GM12892 (cell line): ENCODE measurements at places on chromosomes 12 and 14.

- DNase-seq: no peak
Measured at GRCh38 chr14:75627406-75627805, 33.3 kb downstream of the ERG28 start.

DNA sequence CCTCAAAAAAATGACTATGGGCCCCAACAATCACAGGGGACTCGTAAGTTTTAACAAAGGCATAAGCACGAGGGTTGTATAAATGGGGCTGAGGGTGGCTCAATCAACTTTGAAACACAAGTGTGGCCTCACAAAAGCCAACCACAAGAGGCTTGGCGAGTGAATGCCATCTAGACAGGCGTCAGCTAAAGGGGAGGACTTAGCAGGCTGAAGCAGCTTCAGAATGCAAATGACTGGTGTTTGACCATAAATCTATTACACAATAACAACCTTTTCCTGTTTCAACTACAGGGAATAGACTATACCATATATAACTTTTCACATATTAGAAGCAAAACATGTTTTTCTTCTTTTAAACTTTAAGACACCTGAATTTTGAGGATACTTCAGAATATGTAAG, 777.9 kb downstream of the FSCB start:
- DNase-seq: no peak

DNA sequence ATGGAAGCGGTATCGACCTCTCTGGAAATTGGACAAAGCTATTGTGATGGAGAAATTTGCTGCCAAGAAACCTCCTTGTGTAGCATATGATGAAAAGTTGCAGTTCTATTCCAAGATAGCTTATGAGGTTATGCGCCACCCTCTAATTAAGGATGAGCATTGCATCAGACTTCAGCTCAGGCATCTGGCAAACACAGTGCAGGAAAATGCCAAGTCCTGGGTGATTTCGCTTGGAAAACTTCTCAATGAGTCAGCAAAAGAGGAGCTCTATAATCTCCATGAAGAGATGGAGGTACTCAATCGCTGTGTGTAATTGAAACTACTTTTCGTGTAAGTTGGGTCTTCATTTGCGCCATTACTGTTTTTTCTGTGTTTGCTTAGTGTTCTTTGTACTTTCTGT, 51.2 kb downstream of the DNAH10 start:
- no peak for DNase-seq

- no peak for DNase-seq
Measured at GRCh38 chr14:61489932-61490331, 168.6 kb downstream of the PRKCH start.

- no peak for DNase-seq
Measured at GRCh38 chr14:68780358-68781160, 12.3 kb downstream of the ZFP36L1 start.

DNA sequence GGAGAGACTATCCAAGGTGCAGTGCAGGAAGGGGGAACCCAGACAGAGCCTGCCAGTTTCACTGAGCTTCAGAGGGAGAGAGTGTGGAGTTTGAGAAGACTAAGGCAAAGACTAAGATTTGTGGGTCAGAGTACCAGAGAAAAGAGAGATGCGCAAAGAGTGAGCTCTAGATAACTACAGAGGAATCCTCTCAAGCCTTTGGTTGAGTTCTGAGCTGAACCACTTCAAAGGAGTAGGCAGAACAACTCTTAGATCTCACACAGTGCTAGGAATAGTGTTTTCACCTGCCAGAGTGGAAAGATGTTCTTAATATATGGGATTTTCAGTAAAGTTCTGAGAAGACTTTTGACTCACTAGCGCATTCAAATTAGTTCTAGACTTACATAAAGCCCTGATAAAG, 10.7 kb upstream of the M6PR start:
- DNase-seq: no peak

DNA sequence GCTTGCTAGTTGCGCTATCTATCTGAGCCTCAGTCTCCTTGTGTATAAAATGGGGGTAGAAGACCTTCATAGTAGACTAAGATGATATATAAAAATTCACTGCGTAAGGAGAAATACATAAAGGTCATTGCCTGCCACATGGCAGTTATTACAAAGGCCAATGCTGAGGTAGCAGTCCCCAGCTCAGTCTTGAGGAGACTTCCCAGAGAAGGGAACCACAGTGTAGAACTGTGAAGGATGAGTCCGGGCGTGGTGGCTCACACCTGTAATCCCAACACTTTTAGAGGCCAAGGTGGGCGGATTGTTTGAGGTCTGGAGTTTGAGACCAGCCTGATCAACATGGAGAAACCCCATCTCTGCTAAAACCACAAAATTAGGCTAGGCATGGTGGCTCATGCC, 17.1 kb upstream of the SP7 start:
- no peak for DNase-seq

- DNase-seq: no peak
Measured at GRCh38 chr14:60756847-60757246, 22.3 kb downstream of the MNAT1 start.

DNA sequence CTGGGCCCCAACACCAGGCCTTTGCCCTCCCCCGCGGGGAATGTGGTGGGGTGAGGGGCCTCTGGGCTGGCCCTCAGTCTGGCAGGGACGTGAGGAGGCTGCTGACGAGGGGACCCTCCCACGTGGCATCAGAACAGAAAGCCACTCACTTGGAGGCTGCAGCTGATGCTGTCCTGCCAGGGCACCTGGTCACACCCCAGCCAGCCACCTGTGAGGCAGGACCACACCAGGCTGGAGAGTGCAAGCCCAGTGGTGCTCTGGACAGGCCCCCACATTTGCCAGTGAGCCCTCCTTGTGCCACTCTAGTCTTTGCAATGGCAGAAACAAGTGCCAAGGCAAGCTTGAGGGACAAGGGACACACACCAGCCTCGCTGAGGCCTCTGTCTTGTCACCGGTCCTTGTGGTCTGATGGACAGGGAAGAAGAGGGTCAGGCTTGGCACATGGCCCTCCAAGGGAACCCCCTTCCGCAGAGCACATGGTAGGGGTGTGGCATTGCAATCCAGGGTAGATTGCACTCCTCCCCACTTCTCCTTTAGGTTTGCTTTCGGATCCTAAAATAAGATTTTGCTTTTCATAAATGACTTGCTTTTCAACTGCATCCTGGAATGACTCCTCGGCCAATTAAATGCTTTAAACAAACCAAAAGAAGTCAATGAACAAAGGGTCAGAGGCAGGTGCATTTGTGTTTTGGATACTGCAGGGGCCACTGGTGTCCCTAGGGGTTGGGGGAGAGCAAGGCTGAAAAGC, 53.7 kb downstream of the CCDC88C start:
- peak; percentile 80 for DNase-seq

- DNase-seq: no peak
Measured at GRCh38 chr12:27703720-27704452, 6.7 kb upstream of the MRPS35 start.

GRCh38 chr12:52277486-52278245, 3.2 kb downstream of the KRT86 start:
- no peak for DNase-seq
